ENCODE measurements at places on chromosomes 3 and 15.

DNA sequence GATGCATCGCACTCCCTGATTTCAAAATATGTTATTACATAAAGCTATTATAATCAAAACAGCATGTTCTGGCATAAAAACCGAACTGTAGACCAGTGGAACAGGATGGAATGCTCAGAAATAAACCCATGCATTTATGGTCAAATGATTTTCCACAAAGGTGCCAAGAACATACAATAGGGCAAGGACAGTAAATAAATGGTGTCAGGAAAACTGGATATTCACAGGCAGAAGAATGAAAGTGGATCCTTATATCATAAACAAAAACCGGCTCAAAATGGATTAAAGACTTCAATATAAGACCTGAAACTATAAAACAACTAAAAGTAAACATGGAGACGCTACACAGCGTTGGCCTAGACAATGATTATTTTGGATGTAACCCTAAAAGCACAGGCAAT is 22.6 kb downstream of the USP50 start:
- no peak for DNase-seq

DNA sequence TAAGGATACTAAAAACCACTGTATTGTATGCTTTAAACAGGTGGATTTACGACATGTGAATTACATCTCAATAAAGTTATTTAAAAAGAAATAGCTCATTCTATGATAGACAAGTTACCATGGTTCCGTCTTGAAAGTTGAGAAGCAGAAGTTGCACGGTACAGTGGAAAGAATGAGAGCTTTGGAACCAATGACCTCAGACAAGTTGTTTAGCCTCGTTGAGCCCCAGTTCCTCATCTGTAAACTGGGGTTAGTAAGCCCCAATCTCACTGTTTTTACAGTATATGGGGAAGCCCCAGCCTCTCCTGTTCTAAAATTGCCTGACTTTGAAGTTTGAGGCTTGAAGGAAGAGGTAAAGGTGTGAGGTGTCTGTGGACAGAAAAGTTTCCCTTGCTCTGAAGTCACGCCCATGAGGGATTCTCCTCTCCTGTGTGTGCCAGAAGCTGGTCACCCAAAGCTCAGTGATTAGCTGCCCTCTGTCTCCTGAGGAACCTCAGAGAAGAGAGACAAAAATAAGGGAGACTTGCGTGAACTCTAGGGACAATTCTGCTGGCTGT is 10.0 kb downstream of the CRYGS start:
- no peak for DNase-seq

DNA sequence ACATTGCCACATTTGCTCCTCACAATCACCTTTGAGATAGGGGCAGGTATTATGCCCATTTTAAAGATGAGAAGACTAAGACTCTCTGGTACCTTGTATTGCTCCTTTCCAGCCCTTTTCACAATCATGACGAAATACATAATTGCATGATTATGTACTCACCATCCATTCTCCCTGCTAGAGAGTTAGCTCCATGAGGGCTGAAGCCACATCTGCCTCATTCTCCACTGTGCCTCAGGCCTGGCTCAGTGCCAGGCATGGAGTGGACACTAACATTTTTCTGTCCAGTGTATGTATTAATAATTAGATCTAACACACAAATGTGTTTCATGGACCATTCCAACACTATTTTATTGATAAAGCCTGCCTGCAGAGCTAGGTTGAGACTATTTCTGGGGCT is 191.4 kb downstream of the MINAR1 start:
- DNase-seq: no peak

- DNase-seq: no peak
These were observed 4.3 kb downstream of the SLC51A start for GRCh38 chr3:196220587-196220986.

GRCh38 chr3:128076483-128077201 is 24.4 kb downstream of the SEC61A1 start:
- DNase-seq: no peak

GRCh38 chr3:175646865-175647264 is 787.7 kb downstream of the NAALADL2 start:
- no peak for DNase-seq

GRCh38 chr3:13335059-13335458 is 85.1 kb downstream of the NUP210 start:
- no peak for DNase-seq

GRCh38 chr3:115768661-115769060 is 145.4 kb downstream of the GAP43 start:
- no peak for DNase-seq

- no peak for DNase-seq
These were observed 45.8 kb upstream of the FSIP1 start for GRCh38 chr15:39828374-39828931.

DNA sequence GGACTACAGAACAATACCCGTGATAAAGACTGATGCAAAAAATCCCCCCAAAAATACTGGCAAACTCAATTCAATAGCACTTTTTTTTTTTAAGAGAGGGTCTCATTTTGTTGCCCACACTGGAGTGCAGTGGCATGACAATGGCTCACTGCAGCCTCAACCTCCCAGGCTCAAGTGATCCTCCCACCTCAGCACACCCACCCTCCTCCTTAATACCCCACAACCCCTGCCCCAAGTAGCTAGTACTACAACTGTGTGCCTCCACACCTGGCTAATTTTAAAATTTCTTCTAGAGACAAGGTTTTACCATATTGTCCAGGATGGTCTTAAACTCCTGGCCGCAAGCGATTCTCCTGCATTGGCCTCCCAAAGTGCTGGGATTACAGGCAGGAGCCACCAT is 11.4 kb downstream of the TOP2B start:
- DNase-seq: no peak

- DNase-seq: no peak
These were observed 71.5 kb upstream of the SLC25A26 start for GRCh38 chr3:66149269-66149668.

GRCh38 chr3:11134794-11135193 is 19.5 kb upstream of the HRH1 start:
- DNase-seq: no peak

DNA sequence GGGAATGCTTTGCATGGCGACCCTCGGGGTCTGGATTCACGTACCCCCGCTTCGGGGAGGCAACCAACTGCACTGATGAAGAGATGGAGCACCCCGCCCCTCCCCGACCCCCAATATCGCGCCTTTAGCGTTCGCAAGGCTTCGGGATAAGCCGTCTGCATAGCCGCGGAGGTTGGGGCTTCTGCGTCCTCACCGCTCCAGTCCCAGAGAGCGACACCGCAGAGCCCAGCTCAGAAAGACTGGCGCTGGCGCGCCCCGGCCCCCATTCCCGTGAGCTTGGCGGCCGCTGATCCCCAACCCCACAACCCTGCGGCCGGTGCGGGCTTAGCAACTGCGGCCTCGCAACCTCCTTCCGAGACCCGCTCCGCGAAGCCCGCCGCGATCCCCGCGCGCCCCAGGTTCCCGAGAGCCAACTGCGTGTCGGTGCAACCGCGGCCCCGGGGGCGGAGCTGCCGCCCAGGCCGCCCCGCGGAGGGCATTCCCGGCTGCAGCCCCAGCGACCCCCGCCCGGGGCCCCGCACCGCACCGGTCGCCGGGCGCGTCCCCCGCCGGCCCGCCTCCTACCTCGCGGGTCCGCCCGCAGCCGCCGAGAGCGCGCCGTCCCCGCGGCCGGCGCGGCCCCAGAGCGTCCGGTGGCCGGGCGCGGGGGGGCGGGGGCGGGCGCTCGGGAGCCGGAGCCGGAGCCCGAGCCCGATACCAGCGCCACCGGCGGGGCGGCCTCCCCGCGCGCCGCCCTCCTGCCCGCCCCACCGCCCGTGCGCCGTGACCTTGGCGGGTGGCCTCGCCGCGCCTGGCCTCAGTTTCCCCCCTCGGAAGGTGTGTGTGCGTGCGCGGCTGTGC is 79.5 kb downstream of the IQSEC1 start:
- DNase-seq: no peak

- no peak for DNase-seq
These were observed 176.1 kb upstream of the TLE3 start for GRCh38 chr15:70273808-70274207.

DNA sequence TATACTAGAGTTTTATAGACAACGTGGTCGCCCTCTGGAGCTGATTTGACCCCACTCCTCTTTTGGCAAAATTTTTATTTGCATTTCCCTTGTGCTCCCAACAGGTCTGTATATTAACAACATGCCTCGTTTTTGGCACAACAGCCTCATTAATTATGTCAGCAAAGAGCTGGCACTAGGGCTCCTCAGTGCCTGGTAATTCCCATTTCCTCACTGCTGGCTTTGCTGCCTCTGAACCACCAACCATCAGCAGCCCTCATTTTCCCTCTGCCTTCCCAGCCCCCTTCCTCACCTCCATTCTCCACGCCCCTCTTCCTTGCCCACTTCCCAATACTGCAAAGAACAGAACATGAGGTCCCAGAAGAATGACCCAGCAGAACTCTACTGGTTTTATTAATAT is 204.8 kb downstream of the ABHD5 start:
- DNase-seq: no peak

DNA sequence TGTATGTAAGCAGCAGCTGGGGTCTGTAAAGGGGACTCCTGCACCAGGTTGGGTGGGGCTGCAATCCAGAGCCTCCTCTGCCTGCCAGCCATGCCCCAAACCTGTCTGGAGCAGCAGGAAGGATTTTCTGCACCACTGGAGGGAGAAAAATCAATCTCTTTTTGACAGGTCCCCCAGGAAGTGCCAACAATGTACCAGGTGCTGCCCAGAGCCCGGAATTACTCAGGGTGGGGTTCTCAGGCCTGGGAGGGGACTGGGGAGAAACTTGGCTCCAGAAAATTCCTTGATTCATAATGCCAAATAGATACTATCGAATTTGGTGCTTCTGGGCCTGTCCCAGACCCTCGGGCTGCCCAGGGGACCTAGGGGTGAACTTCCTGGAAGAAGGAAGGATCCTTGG is 52.6 kb downstream of the WNT7A start:
- DNase-seq: no peak

GRCh38 chr3:71958533-71958932 is 173.6 kb upstream of the PROK2 start:
- DNase-seq: no peak

- no peak for DNase-seq
These were observed 336.7 kb upstream of the ZNF717 start for GRCh38 chr3:76122007-76122406.

DNA sequence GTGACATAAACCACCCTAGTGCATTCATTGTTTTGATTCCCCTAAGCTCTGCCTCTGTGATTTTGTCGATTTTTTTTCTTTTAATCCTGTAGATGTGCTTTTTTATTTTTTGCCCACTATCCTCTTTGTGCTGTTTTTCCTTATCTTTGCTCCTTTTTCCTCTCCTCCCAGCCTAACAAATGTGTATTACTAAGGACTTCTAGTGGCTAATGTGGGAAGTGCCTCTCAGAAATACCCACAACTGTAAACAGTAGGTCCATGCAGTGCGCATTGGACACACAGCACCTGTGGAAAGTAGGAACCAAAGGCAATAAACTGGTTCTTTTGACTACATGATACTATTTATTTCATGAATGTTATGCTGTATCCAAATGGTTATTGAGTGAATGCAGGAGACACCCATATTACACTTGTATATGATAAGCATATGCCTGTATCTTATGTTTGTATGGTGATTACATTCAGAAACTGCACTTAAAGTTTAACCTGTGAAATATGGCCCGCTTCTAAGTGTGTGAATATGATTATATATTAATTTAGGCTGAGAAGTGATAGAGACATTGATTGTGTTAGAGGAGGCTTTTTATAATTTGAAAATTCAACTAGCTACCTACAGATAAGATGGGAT is 147.8 kb downstream of the PLCL2 start:
- no peak for DNase-seq

GRCh38 chr3:114542359-114542758 is 248.5 kb downstream of the TIGIT start:
- DNase-seq: no peak

DNA sequence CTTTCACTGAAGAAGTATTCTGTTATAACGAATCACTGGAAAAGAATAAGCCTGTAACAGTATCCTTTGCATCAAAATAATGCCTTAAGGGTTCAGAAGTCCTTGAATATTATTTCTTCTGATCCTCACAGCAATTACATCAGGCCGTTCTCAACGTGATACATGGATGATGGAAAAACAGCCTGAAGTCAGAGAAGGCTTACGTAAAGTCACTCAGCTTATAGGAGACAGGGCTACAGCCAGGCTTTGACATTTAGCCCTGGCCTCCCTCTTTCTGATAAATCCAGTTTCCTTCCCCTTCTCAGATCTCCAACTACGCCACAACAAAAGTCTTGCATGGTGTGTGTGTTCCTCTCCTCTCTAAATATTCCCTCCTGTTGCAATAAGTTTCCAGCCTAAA is 131.9 kb downstream of the ANO10 start:
- DNase-seq: no peak

- no peak for DNase-seq
These were observed 866 bp downstream of the TNIK start for GRCh38 chr3:171459137-171459941.

- DNase-seq: no peak
These were observed 40.8 kb downstream of the KLHL25 start for GRCh38 chr15:85753791-85754452.

- DNase-seq: no peak
These were observed 466 bp downstream of the IQSEC1 start for GRCh38 chr3:13072600-13073325.

DNA sequence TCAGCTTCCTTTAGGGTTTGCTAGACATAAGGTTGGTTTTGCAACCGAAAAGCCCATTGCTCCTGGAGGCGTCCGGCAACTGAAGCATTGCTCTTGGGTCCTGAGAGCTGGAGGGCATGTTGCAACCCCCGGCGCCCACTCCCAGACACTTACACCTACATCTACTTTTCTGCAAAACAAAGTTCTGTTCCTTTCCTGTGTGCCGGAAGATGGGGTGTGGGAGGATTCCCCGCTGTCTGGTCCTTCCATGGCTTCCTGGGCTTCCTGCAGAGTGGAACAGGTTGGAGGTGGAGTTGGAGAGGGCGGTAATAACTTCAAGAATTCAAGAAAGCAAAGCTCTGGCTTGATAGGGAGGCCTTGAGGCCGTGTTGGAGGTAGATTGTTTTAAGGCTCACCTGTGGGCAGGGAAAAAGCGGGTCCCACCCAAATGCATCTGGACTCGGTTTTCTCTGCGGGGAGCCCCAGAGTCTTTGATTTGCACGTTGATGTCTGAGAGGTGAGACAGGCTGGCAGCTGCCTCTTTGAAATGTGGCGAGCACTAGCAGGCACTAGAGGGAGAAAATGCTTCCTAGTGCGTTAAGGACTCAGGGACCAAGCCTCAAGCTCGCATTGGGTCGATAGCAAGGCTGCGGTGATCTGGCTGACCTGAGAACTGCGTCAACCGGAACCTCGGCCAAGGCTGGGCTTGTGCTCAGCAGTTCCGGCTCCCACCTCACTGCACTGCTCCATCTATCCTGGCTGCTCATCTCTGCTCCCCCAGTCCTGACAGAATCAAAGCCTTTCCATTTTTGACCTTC is 39.5 kb downstream of the NR2F2 start:
- DNase-seq: no peak

- no peak for DNase-seq
These were observed 61.9 kb downstream of the LRRK1 start for GRCh38 chr15:100981086-100981485.

- no peak for DNase-seq
These were observed 5.9 kb downstream of the MESP2 start for GRCh38 chr15:89781891-89782618.

GRCh38 chr15:26298659-26299170 is 435.6 kb upstream of the ATP10A start:
- DNase-seq: no peak
